ENCODE measurements at places on chromosomes 2 and 18. TPM values are rescaled to one million over a fixed set of nuclear protein-coding genes. Genes with fewer than 3 reads are reported as not detected.

KCNS3 gene
- total RNA-seq: 1.2 TPM

SESTD1 gene
- total RNA-seq: 19.7 TPM

TMEM169 gene
- not detected for total RNA-seq

MC5R gene
- not detected for total RNA-seq

PAX8 gene
- 0.78 TPM for total RNA-seq

SPATA3 gene
- not detected for total RNA-seq

NDC80 gene
- total RNA-seq: 30.2 TPM

GKN1 gene
- total RNA-seq: not detected

LMAN2L gene
- total RNA-seq: 27.4 TPM

CLEC4F gene
- not detected for total RNA-seq

- peaks cover 60% of the 10 kb centered on the region for H3K4me1 ChIP-seq
- H3K27me3 ChIP-seq: no peaks in the 10 kb centered on the region
- no peaks in the 10 kb centered on the region for H3K36me3 ChIP-seq
- H3K4me3 ChIP-seq: no peak overlapping the region
- H3K27ac ChIP-seq: no peak overlapping the region
- DNase-seq: no peak
Measured at GRCh38 chr2:151823651-151824050, 4.6 kb downstream of the ARL5A start.

- H3K4me1 ChIP-seq: peaks cover 92% of the 10 kb centered on the region
- DNase-seq: peak; percentile 51
- peaks cover 9% of the 10 kb centered on the region for H3K27me3 ChIP-seq
- peak overlapping the region; percentile 64 for H3K4me3 ChIP-seq
Measured at GRCh38 chr2:47072018-47072691, 83.0 kb downstream of the STPG4 start.

GRCh38 chr2:238956676-238957075, 108.8 kb downstream of the TWIST2 start:
- peaks cover 4% of the 10 kb centered on the region for H3K36me3 ChIP-seq
- DNase-seq: no peak
- peaks cover 45% of the 10 kb centered on the region for H3K4me1 ChIP-seq
- no peak overlapping the region for H3K27ac ChIP-seq

DNA sequence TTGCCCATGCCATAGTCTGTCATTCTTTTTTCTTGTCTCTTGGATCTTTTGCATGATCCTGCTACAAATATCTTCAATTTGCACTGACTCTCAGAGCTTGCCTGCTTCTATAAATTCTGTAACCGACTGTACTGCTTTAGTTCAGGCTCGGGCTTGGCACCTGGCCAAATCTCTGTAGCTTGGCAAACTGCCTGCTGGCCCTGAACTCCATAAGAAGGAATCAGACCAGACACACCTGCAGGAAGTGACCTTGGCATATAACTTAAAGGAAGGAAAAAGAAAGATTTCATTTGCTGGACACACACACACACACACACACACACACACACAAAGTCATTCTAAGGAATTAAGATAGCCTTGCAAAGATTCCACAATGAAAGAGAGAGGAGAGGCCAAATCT, 291.2 kb upstream of the DDX18 start:
- no peak overlapping the region for H3K27ac ChIP-seq
- no peaks in the 10 kb centered on the region for H3K4me1 ChIP-seq
- no peak for DNase-seq
- no peaks in the 10 kb centered on the region for H3K27me3 ChIP-seq

DNA sequence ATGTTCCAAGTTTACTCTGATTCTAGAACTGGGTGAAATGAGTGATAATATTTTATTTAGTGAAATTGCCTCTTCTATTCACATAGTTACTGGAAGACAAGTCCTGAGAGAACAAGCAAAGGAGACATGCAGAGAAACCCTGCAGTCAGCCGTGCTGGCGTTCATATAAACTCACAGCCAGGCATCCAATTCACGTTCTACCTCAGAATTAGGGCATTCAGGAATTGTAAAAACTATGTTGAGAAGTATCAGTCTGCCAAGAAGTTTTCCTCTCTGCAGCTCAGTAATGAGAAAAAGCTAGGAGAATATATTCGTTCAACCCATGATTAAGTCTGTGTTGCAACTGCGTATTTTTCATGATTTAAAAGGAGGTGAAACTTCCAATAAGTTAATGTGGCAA, 156.2 kb upstream of the DSEL start:
- H3K36me3 ChIP-seq: peaks cover 8% of the 10 kb centered on the region
- peaks cover 73% of the 10 kb centered on the region for H3K4me1 ChIP-seq
- H3K4me3 ChIP-seq: no peak overlapping the region
- H3K27me3 ChIP-seq: no peaks in the 10 kb centered on the region
- DNase-seq: no peak

DNA sequence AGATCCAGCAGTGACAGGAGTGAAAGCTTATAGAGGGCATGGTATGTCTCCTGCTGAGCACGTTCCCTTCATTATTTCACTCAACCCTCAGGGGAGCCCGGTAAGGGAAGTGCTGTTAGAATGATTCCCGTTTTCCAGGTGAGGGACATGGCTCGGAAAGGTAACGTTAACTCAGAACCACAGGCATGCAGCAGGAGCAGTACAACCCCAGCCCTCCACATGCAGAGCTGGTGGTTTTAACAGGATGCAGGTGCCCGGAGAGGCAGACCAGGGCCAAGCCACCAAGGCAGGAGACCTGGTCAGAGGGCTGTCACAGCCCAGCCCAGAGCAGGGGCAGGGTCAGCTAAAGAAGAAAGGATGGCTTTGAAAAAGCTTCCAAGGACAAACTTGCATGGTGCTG, 268.5 kb downstream of the SH3BP4 start:
- DNase-seq: no peak
- H3K4me3 ChIP-seq: no peak overlapping the region
- no peaks in the 10 kb centered on the region for H3K36me3 ChIP-seq

DNA sequence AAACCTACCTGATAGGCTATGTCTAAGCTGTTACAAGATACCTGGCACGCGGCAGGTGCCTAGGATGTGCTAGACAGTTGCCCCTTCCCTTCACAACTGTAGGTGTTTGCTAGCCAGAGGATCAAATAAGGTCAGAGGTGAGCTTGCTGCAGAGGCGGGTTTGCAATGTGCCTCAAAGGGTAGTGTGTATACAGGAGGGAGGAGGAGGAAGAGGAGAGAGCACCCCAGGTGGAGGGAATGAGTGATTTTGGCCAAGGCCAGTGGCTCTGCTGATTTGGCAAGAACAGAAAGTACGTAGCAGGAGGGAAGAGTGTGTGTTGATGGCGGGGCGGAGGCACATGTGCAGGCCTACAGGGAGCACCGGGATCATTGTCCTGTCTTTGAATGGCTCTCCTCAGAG, 236.5 kb downstream of the HAUS1 start:
- H3K27me3 ChIP-seq: peaks cover 50% of the 10 kb centered on the region
- DNase-seq: no peak
- H3K36me3 ChIP-seq: no peaks in the 10 kb centered on the region
- H3K27ac ChIP-seq: no peak overlapping the region
- H3K4me1 ChIP-seq: no peaks in the 10 kb centered on the region

- H3K27ac ChIP-seq: no peak overlapping the region
- no peaks in the 10 kb centered on the region for H3K27me3 ChIP-seq
- peaks cover 11% of the 10 kb centered on the region for H3K4me1 ChIP-seq
- H3K36me3 ChIP-seq: no peaks in the 10 kb centered on the region
Measured at GRCh38 chr2:220687231-220687843, 884.8 kb downstream of the EPHA4 start.

DNA sequence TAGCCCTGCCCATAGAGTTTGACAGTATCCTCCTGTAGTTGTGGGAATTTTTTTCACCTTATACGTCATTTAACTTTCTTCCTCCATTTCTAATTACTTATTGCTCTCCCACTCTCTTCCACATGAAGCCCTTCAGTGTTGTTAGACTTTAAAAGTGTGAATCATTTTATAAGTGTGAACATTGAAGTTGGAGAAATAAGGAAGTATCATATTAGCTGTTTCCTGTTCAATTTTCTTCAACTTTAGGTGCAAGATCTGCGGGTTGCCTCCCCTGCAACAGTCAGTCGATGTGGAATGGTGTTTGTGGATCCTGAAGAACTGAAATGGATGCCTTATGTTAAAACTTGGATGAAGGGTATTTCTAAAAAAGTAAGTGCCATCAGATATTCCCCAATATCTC, 138.1 kb downstream of the DNAH6 start:
- peaks cover 19% of the 10 kb centered on the region for H3K27me3 ChIP-seq
- no peaks in the 10 kb centered on the region for H3K36me3 ChIP-seq
- H3K27ac ChIP-seq: no peak overlapping the region
- no peak overlapping the region for H3K4me3 ChIP-seq
- no peak for DNase-seq

GRCh38 chr18:13730481-13730880, 4.0 kb downstream of the RNMT start:
- peaks cover 5% of the 10 kb centered on the region for H3K27me3 ChIP-seq
- DNase-seq: no peak
- no peak overlapping the region for H3K4me3 ChIP-seq
- peaks cover 19% of the 10 kb centered on the region for H3K4me1 ChIP-seq

GRCh38 chr2:241048949-241049343, 50.5 kb downstream of the SNED1 start:
- H3K36me3 ChIP-seq: no peaks in the 10 kb centered on the region
- DNase-seq: no peak
- no peaks in the 10 kb centered on the region for H3K4me1 ChIP-seq
- no peaks in the 10 kb centered on the region for H3K27me3 ChIP-seq
- no peak overlapping the region for H3K4me3 ChIP-seq
- no peak overlapping the region for H3K27ac ChIP-seq

DNA sequence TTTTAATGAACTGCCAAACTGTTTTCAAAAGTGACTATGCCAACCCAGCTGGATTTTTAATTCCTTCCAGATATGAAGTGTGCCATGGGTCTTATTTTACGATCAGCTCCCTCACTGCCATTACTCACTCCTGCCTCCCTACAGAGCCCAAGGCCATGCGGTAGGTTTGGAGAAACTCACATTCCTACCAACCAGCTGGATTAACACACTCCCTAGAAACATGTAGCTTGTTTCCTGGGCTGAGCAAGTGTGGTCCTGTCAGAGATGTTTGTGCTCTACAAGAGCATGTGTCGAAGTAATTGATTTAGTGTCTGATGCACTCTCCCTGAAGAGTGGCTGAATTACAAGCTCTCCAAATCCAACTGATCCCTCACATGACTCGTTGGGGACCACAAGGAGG, 82.5 kb downstream of the SPP2 start:
- peak; percentile 57 for DNase-seq
- H3K4me3 ChIP-seq: no peak overlapping the region
- peaks cover 30% of the 10 kb centered on the region for H3K4me1 ChIP-seq
- H3K27me3 ChIP-seq: peaks cover 10% of the 10 kb centered on the region

- no peak overlapping the region for H3K4me3 ChIP-seq
- no peak overlapping the region for H3K27ac ChIP-seq
- no peak for DNase-seq
- H3K27me3 ChIP-seq: peaks cover 12% of the 10 kb centered on the region
Measured at GRCh38 chr2:19736191-19736831, 165.5 kb downstream of the TTC32 start.

GRCh38 chr2:85698880-85699254, 4.7 kb downstream of the GNLY start:
- peaks cover 38% of the 10 kb centered on the region for H3K4me1 ChIP-seq
- H3K36me3 ChIP-seq: no peaks in the 10 kb centered on the region
- no peak for DNase-seq

- no peaks in the 10 kb centered on the region for H3K4me1 ChIP-seq
- H3K27me3 ChIP-seq: no peaks in the 10 kb centered on the region
- H3K4me3 ChIP-seq: no peak overlapping the region
- no peaks in the 10 kb centered on the region for H3K36me3 ChIP-seq
- no peak overlapping the region for H3K27ac ChIP-seq
Measured at GRCh38 chr18:51017140-51017879, 12.7 kb upstream of the SMAD4 start.

DNA sequence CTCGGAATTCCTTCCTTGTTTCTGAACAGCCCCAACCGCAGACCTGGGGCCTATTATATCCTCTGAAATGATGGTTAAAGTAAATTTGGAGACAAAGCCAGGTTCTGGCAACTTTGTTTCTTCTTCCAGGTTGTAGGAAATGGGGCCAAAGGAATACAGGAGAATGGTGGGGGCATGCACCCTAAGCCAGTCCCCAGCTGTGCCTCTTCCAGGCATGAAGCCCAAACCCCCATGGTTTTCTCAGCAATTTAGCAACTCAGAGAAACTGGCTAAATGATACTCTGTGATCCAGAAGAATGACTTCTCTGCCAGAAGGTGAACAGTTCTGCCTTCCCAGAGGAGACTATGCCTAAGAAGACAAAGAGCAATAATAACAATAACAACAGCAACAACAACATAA, 635.0 kb upstream of the FANCL start:
- H3K27me3 ChIP-seq: peaks cover 11% of the 10 kb centered on the region
- no peaks in the 10 kb centered on the region for H3K36me3 ChIP-seq
- no peak overlapping the region for H3K4me3 ChIP-seq

DNA sequence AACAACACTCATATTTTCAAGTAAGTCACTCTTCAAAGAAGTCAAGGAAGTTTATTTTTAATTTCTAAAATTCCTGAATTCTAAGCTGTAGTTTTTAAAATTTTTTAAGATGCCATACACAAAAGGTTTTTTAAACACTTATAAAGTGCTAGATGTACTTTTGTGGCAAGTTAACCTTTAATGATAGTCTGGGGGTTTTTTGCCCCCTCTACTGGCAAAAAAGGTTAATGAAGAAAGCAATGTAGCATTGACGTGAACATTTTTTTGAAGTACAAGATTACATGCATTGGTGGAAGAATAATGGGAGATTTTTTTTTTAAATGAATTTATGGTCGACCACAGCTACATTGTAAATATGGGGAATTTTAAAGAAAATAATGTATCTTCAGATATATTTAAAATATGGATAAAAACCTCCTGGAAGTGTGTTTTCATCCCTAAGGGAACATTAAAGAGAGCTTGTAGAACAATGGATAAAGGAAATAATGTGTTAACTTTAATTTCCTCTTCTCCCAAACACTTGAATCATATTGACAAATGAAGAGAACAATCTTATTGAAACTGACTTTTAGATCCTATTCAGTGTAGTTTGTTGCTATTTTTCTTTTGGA, 12.6 kb downstream of the ITPRID2 start:
- peak; percentile 37 for DNase-seq
- H3K4me1 ChIP-seq: peaks cover 83% of the 10 kb centered on the region
- peaks cover 65% of the 10 kb centered on the region for H3K36me3 ChIP-seq
- no peaks in the 10 kb centered on the region for H3K27me3 ChIP-seq

DNA sequence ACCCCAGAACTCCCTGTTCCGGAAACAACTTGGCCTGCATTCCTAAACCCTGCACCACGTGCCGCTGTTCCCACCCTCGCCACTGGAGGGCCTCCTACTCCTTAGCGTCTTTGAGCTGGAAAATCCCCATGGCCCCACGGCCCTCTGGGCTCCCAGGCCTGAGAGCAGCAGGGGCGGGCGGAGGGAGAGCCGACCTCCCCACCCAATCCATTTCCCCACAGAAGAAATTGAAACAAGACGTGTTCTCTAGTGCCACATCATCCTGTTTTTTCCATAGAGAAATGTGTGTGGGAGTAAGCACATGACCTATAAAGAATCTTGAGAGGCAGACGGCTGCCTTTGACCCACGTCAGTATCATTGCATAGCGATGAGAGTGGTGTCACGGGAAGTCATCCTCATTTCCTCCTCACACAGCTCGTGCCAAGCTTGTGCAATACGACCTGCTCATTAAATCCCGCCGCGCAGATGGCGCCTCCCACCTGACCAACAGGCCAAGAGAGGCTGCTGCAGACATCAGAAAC, 79.2 kb downstream of the LAMA1 start:
- peaks cover 3% of the 10 kb centered on the region for H3K27me3 ChIP-seq
- peak overlapping the region; percentile 95 for H3K27ac ChIP-seq
- peak; percentile 92 for DNase-seq
- peaks cover 14% of the 10 kb centered on the region for H3K4me1 ChIP-seq
